ENCODE measurements at places on chromosomes 5 and 9.

DNA sequence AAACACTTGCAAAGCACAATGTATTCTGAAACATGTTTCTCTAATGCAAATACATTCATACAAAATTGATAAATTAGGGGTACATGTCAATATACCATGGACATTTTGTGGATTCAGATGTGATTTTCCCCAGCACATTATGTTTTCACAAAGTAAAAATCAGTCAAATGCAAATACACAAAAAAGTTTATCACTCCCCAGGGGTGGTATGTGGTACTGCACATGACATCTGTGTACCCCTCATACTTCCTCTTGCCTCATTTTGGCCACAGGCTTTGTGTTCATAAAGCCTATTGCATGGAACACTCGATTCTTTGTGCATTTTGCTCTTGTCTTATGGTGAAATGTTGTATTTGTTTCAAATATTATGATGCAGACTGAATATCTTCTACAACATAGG lies 116.8 kb upstream of the PDE4D start:
- no peak overlapping the region for H3K4me3 ChIP-seq
- no peaks in the 10 kb centered on the region for H3K4me1 ChIP-seq
- H3K27ac ChIP-seq, result no peak overlapping the region
- DNase-seq, result no peak
- no peaks in the 10 kb centered on the region for H3K27me3 ChIP-seq
- H3K36me3 ChIP-seq, result no peaks in the 10 kb centered on the region

- H3K4me1 ChIP-seq, result no peaks in the 10 kb centered on the region
- DNase-seq, result no peak
- no peak overlapping the region for H3K4me3 ChIP-seq
- no peak overlapping the region for H3K27ac ChIP-seq
Observed at GRCh38 chr5:60856066-60856465, 12.0 kb upstream of the ELOVL7 start.

GRCh38 chr5:122078116-122079110 lies at the start of gene LOX:
LOX (minus strand) TSS chr5:122078259; CDS start chr5:122077985, 274 bp downstream.
- no peaks in the 10 kb centered on the region for H3K36me3 ChIP-seq
- DNase-seq, result peak; percentile 85
- H3K4me3 ChIP-seq, result peak within 1 kb of the TSS; percentile 68
- H3K27ac ChIP-seq, result peak within 1 kb of the TSS; percentile 93

- H3K4me1 ChIP-seq, result peaks cover 23% of the 10 kb centered on the region
- H3K27me3 ChIP-seq, result peaks cover 97% of the 10 kb centered on the region
- H3K36me3 ChIP-seq, result no peaks in the 10 kb centered on the region
- H3K4me3 ChIP-seq, result no peak overlapping the region
- no peak overlapping the region for H3K27ac ChIP-seq
Observed at GRCh38 chr5:135541807-135542502, 6.2 kb upstream of the NEUROG1 start.

- H3K27me3 ChIP-seq, result no peaks in the 10 kb centered on the region
- DNase-seq, result no peak
- peak overlapping the region; percentile 75 for H3K27ac ChIP-seq
- no peak overlapping the region for H3K4me3 ChIP-seq
- no peaks in the 10 kb centered on the region for H3K36me3 ChIP-seq
Observed at GRCh38 chr5:78546276-78546996, 102.1 kb downstream of the LHFPL2 start.
